ENCODE measurements at places on chromosomes 7 and 10.
A peak's percentile ranks its signal among the peaks of the same experiment; 100 is the strongest.

DNA sequence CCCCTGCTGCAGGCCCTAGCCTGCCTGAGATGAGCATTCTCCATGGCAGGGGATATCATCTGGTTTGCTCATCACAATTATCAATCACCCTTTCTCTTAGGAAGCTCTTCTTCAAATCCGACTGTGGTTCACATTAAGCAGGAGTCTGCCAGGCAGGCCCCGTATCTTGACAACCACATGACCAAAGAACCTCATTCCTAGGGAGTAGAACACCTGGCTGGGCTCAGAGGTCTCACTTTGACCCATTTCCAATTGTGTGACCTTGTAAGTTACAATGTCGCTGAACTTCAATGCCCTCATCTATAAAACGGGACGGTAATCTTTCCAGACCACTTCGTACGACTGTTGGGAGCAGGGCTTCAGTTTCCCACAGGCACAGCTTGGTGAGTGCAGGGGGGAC lies 156.4 kb upstream of the PCBD1 start:
- DNase-seq: no peak

- DNase-seq: no peak
Observed at GRCh38 chr10:38047666-38048065, 37.2 kb downstream of the ZNF33A start.

DNA sequence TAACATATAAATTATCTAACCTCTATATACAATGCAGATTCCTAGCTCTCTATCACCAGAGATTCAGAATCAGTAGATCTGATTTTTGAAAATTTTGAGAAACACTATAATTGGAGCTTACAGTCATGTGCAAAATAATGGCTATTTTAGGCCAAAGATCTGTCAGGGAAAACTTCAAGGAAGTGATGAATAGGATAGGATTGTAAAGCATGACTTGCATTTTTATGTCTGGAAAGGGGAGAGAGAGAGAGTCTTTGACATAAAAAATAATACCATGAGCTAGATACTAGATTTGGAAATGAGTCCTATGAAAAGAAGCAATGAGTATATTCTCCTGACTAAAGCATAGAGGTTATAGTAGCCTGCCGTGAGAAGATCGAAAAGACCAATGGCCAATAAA lies 181.1 kb downstream of the SDHAF3 start:
- no peak for DNase-seq

DNA sequence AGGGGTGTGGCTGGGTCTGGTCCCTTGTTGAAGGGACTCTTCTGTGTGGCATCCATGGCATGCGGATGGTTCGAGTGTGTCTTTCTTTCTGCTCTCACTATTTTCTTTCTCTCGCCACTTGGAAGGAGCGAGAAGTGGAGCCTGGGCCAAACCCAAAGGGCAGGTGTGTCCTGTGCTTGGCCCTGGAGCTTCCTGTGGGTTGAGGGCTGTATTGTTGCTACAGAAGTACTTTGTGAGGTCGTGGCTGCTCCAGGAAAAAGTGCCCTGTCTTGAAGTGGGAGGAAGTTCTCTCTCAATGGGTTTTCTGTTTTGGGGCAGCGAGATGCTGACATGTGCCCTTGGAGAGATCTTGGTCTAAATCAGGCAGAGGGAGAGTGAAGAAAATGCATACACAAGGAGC lies 72.0 kb downstream of the DOCK1 start:
- no peak for DNase-seq

GRCh38 chr7:127550247-127550646 lies 35.1 kb downstream of the GCC1 start:
- no peak for DNase-seq

DNA sequence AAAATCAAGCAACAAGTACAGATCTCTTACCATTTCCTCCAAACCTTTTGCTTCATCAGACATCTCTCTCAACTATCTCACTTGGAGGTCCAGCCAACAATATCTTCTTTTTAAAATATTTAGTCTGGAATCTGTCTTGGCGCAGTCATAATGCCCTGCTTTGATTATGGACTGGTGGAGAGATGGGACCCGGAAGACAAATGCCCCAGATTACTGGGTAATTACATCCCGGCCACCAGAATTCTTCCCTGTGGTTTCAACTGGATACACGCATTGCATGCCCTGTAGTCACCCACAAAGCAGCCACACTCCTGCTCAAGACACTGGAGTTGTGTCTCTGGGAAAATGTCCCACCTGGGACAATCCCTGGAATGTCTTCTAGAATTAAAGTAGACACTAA lies 65.5 kb downstream of the BPGM start:
- DNase-seq: no peak

GRCh38 chr7:152145853-152146466 lies 120.5 kb downstream of the GALNT11 start:
- peak; percentile 58 for DNase-seq

GRCh38 chr7:36652431-36652830 lies 71.9 kb downstream of the AOAH start:
- DNase-seq: no peak

- no peak for DNase-seq
Observed at GRCh38 chr7:45973725-45974532, 52.9 kb upstream of the IGFBP3 start.

DNA sequence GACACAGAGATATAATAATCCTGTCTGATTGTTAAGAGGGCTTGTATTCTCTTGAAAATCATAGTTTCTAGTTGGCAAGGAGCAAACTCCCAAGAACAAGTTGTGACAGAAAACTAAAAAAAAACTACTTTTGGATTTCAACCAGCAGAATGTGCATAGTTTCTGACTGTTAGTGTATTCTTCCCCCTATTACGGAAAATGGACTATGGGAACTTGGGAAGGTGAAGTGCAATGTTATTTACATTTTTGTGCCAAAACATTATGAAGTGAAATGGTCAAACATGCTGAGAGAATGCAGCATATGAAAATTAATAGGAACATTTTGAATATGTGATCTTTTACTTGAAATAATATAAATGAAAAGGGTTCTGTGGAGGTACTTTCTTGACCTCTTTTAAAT lies 660.8 kb downstream of the SUGCT start:
- DNase-seq: no peak

GRCh38 chr10:93063977-93064660 lies 3.5 kb downstream of the CYP26C1 start:
- no peak for DNase-seq

- no peak for DNase-seq
Observed at GRCh38 chr10:44300666-44301649, 83.9 kb downstream of the CXCL12 start.

- no peak for DNase-seq
Observed at GRCh38 chr7:79872176-79872575, 262.5 kb upstream of the GNAI1 start.

GRCh38 chr10:62096256-62096933 lies 172.2 kb downstream of the RTKN2 start:
- no peak for DNase-seq

Data from naive thymus-derived CD4-positive, alpha-beta T cell (primary cell).